ENCODE measurements at places on chromosomes 7 and 10.
A peak's percentile ranks its signal among the peaks of the same experiment; 100 is the strongest.

DNA sequence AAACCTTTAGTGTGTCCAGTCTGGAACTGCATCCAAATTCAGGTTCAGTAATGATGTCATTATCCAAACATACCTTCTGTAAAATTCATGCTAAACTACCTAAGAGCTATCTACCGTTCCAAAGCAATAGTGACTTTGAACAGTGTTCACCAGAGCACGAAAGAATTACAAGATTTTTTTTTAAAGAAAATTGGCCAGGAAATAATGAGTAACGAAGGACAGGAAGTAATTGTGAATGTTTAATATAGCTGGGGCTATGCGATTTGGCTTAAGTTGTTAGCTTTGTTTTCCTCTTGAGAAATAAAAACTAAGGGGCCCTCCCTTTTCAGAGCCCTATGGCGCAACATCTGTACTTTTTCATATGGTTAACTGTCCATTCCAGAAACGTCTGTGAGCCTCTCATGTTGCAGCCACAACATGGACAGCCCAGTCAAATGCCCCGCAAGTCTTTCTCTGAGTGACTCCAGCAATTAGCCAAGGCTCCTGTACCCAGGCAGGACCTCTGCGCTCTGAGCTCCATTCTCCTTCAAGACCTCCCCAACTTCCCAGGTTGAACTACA, 694 bp upstream of the FAS start:
- DNase-seq = no peak

DNA sequence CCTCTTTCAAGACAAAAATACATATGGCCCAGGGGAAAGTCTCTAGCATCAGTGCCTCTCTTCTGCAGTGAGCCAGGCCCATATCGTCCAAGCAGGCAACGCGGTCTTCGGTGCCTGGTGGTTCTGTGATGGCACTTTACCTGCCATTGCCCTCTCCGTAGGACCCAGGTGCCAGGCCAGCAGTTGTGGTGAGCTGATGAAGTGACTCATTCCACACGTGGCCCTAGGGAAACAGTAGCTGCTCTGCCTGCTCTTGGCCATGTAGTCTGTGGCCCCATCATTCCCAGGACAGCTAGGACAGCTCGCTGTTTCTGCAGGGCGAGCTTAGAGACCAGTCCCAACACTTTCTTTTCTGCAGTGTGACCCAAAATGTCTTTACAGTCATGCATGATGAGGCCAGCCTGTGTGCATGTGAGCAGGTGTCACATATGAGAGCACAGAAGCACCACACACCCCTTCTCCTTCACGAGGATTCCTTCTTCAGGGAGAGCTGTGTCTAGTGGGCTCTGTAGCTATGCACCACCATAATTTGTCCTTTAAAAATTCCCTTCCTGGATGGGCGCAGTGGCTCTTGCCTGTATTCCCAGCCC, 39.0 kb downstream of the SVIL start:
- no peak for DNase-seq

DNA sequence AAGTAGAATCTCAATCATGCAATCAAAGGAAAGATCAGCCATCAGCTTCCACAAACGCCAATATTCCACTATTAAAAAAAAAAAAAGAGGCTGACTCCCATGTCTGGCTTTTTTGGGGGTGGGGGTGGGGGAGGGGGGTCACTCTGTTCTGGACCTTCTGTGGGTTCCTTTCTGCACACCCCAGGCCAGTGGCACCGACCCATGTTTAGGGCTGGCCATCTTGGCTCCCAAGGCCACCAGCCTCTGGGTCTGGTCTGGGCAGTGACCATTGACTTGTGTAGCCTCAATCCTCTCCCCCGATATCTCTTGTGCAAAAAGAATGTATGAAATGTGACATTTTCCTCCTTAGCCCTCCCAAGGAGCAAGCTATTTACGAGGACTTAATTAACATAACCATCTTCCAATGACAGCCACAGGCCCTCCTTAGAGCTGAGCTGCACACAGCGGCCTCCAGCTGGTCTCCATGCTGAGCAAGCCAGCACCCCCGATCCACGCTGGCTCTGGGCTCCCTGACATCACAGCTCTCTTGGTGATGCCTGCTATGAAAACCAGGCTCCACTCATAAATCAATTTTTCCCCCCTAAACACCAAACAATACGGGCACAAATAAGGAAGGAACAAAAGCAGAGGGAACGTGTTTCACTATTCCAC, 100.1 kb downstream of the ZRANB1 start:
- no peak for DNase-seq

DNA sequence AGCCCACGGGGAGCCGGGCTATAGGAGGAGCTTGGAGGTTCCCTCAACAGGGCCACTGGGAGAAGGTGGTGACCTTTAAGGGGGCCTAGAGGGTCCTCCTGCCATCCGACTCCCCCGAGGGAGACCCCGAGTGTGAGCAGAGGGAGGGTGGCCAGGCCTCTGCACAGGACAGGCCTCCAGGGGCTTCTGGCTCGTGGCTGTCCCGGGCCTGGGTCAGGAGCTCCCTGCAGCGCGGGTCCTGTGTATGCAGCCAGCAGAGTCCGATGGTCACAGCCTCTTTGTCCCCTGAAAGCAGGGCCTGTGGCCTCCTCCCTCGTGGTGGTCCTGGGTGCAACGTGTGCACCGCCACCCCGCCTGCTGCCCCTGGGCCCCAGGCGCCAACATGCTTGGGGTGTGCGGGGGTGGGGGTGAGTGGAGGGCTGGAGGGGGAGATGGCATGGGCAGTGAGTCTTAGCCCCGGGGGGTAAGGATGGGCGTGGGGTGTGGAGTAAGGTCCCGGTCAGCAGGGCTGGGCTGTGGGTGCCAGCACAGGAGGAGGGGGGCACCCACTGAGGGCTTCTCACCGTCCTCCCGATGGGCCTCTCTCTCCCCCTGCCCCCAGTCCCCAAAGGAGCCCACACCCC, 27.1 kb downstream of the UNCX start:
- no peak for DNase-seq

DNA sequence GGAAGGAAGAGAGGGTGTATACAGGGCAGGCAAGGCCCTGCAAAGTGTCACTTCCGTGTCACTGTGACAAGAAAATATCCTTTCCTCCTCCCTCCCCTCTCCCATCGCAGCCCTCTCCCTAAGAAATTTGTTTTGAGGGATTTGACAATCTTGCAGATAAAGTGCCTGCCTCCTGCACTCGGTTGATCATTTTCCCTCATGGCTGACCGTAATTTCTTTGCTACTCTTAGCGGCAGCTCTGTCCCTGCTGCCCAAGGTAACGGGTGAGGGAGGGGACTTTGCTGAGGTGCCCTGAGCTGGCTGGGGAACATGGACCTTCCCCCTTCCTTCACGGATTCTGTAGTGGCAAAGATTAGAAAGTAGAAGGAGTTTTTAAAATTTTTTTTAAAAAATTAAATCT, 179.1 kb downstream of the TCF7L2 start:
- DNase-seq = peak; percentile 10

DNA sequence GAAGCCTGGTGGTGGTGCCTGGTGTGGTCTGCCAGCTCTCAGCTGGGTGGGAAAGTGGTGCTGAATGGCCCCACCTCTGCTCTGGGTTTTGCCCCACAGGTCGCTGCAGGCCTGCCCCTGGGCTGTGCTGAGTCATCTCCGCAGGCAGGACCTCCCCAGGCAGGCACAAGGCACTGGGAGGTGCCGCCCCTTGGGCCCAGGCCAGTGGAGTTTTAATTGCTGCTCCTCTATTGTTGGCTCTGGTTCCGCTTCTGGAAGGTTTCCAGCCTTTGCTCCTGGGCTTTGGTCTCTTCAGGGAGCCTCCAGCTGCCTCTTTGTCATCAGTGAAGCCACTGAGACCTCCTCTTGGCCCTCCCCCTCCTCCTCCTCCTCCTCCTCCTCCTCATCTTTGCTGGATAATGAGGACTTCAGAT, 180.3 kb upstream of the GRB10 start:
- DNase-seq = no peak
